ENCODE measurements at places on chromosomes 4 and X.

- DNase-seq, result no peak
Measured at GRCh38 chr4:111905511-111905910, 239.7 kb upstream of the FAM241A start.

DNA sequence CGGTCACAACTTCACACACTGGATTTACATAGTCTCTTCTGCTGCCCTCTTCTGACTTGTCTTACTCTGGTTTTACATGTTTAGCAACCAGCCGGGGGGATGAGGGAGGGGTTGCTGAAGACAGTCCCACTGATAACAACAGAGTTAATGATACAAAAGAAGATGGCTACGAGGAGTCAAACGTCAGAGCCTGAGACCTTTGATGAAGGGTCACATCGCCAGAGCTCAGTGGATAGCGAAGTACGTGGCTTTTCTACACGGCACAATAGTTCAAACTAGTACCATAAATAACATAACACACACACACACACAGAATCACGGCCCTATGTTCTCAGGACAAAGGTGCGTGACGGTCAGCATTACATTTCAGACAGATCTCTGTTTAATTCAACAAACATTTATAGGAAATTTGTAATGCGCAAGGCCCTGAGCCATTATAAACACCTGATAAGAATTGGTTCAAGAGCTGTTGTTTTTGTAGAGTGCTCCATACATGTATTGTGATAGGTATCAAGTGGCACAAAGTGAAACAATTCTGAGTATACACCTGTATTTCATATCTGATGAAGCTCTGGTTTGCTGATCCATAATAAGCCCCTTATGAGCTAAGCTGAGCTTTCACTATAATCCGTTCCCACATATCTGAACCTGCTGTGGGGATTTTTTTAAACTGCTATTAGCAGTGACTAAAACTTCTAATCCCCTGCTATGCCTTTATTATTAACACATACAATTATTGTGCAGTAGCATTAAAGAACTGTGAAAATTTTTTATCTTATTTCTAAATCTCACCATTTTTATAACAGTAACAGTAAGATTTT, 100.0 kb downstream of the NR3C2 start:
- no peak for DNase-seq

DNA sequence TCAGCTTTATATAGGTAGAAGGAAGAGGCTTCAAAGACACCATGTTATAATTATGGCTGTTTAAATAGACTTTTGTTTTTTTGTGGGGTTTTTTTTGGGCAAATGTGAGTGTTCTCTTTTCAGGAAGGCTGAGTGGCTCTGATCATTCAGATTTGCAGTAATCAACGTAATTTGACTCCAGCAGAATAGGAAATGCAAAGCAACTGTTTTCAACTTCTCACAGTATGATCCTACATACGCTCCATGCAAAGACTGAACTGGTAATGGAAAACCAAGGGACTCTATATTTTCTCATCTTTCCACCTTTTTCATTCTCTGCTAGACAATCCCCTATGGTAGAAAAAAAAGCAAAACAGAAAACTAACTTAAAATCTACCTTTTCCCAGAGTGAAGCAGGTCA, 10.8 kb downstream of the ADH1B start:
- no peak for DNase-seq

- DNase-seq, result no peak
Measured at GRCh38 chr4:180336494-180337090, 1906.6 kb upstream of the TENM3 start.

DNA sequence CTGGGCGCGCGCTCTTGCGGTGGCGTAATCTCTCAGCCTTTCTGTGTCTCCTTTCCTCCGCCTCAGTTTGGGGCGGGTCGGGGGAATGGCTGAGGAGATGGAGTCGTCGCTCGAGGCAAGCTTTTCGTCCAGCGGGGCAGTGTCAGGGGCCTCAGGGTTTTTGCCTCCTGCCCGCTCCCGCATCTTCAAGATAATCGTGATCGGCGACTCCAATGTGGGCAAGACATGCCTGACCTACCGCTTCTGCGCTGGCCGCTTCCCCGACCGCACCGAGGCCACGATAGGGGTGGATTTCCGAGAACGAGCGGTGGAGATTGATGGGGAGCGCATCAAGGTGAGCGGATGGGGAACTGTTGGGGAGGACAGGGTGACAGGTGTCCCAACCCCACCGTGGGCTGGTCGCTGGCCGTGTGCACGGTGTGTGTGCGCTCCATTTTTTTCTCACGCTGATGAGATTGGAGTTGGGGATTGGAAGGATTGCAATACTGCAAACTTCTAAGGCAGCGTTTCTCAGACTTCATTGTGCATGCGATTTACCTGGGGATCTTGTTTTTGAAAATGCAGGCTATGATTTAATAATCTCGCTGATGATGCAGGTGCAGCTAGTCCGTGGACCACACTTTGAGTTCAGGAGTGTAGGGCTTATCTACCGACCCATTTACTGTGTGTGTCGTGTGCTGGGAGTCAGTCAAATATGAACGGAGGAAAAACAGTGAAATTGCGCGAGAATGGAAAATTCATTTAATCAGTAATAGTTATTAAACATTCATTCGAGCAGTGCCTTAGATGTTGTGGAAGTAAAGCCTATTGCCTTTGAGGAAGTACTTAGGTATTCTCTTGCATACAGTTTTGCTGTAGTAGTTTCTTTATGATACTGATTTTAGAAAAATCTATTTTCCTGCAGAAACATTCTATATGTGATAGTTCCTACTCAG, at the start of gene RAB33B:
Gene RAB33B (plus strand): TSS at position 11 of the 935 bp plus-strand sequence. CDS start 75 bp downstream, at position 86.
- DNase-seq, result no peak

DNA sequence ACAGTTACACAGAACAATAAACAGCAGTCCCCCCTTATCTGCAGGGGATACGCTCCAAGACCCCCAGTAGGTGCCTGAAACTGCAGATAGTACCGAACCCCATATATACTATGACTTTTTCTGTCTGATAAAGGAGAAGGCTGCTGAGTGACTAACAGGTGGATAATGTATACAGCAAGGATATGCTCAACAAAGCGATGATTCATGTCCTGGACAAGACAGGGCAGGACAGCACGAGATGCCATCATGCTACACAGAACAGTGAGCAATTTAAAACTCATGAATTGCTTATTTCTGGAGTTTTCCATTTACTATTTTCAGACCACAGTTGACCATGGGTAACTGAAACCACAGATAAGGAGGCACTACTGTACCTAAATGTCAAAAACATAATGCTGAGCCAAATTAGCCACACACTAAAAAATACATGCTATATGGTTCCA, 76.1 kb downstream of the MANBA start:
- no peak for DNase-seq

GRCh38 chr4:146124023-146124680, 51.4 kb upstream of the LSM6 start:
- DNase-seq, result no peak

DNA sequence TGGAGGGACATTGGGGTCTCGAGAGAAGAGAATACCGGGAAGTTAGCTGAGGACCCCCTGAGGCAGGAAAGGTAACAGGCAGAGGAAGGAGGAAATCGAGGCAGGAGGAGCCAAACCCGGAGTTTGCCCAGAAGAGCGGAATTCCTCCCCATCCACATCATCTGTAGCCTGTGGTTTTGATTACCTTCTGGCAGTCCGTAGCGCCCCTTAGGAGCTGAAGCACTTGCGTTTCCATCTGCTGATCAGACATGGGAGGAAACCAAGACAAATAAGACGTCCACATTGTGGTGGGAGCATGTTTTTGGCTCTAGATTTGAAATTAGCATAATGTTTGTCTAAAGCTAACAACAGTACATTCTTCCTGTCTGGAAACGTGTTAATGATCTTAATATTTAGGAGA, 26.8 kb upstream of the HMX1 start:
- DNase-seq, result no peak

All from endothelial cell (in vitro differentiated cells).